ENCODE measurements at places on chromosomes 1 and 21.

- DNase-seq: no peak
Observed at GRCh38 chr1:207669528-207670009, 24.6 kb downstream of the CR1L start.

- peak; percentile 82 for DNase-seq
Observed at GRCh38 chr1:244918421-244919319, 54.3 kb upstream of the HNRNPU start.

DNA sequence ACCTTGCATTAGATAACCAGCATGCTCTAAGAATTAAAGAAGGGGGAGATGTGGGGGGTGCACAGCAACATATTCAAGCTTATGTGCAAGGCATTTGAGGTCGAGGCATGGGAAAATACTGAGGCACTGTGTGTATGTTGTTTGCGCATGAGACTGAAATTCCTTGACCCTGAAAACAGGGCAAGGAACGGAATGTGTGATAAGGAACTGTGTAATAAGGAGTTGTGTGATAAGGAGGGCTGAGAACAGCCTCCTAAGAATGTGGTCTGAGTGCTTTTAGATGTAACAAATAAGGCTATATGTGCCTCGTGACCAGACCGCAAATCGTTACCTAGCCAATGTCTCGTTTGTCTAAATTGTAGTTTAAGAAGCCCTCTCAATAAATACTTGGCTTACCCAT, 26.5 kb upstream of the ITLN1 start:
- DNase-seq: no peak

DNA sequence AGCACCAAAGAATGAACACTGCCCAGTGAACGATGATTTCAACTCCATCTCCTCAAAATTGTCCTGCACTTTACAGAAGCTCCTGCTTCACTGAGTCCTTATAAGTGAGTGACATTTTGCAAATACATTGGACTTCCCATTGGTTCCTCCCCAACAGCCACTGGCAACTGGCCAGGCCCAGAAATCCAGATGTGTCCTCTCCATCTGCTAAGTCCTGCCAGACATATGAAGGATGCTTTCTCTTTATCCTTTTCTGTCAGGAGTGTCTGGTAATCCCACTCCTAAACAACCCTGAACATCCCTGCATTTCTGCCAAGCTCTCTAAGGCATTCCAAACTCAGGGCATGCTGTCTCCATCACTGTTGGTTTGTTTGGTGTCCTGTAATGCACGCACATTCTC, 271.8 kb downstream of the RRAGC start:
- DNase-seq: no peak

DNA sequence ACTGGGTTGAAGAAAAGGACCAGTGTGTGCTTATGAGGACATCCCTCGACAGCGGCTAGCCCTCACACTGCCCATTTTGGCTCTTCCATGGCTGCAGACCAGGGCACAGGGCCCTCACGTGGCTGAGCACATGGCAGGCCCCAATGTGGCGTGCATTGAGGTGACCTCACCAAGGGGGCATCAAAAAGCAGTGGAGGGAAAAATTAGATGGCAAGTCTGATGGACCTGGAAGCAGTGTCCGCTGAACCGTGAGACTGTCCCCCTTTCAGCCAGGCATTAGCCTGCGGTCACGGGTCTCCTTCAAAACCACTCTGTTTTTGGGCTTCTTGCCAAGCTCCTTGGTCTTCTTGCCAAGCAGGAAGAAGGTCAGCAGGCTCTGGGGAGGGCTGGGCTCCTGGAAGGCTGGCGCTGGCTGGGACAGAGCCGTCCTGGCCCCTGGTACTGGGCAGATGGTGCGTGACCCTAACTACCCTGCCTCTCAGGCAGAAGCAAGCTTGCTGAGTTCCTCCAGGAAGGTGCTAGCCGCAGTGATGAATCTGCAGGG, 30.8 kb downstream of the TRIM67 start:
- no peak for DNase-seq

GRCh38 chr1:3501856-3502640, 47.6 kb downstream of the ARHGEF16 start:
- DNase-seq: no peak

GRCh38 chr1:151158326-151158725, 1.9 kb downstream of the TNFAIP8L2 start:
- DNase-seq: no peak

GRCh38 chr1:157115851-157116736, 16.5 kb upstream of the ETV3L start:
- no peak for DNase-seq

DNA sequence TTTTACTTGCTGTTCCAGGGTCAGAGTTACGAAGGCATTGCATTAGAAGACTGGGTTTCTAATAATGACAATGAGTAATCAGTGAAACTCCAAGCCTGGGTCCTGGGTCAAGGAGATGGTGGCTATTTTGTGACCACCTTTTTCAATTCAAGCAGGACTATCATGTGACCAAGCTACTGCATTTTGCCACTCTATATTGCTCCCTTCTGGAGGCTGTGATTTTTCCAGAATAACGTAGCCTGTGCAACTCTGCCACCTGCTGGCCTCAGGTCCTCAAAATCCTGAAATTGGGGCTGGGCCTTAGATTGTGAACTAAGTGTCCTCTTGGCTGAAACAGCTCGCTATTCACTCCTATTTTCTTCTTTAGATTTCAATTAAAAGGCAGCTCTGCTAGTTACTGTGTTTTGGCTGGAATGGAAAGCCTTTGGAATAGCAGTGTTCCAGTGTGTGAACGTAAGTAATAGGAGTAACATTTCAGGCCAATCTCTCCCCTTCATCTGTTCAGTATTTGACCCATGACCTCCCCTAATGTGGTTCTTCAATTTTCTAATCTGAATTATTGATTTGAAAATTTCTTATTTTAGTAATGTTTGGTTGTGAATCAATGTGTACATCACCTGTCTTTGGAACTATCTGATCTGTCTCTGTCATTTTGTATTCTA, 52.9 kb upstream of the CD46 start:
- DNase-seq: peak; percentile 26

GRCh38 chr1:188590641-188591040, 1761.9 kb downstream of the PLA2G4A start:
- DNase-seq: no peak

DNA sequence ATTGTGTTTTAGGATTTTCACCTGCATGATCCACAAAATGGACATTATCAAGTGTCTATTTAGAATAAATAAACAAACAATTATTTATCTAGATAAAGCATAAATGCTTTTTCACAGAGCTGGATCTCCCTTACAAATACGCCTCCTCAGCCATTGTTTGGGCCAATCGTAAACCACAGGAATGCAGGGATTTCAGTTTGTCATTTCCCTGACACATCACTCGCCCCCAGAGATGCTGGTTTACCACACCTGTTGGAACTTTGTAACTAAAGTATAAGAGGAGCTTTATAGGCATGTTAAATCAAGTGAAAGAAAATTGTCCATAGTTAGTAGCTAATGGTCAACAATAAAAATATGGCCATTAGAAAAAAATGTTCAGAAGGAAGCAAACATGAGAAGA, 40.3 kb downstream of the GPR88 start:
- no peak for DNase-seq

GRCh38 chr1:3504822-3505153, 50.3 kb downstream of the ARHGEF16 start:
- no peak for DNase-seq

DNA sequence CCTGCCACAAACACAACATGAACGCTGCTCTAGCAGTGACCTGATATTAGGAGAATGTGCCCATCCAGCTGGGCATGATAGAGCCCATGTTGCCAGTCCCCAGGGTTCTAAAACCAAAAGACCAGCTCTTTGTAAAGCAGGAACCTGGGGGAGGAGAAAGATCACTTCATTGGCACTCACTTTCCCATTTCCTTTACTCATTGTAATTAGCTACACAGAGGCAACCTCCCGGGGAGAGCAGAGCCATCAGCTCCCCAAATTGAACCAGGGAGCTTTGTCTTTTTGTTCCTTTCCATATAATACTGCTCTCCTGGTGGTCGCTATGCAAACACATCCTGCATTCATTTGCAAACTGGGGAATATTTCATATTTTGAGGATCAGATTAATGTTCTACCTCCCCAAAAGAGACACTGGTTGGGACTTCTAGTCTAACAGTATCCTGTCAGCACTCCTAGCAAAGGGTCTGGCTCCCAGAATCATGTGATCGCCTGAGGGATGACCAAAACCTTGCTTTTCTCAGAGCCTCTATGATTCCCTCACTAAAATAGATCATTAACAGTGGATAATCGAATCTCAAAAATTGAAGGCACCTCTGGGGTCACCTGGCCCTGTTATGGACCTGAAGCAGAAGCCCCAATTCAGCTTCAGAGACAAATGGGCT, 76.7 kb upstream of the CD1D start:
- DNase-seq: no peak

- DNase-seq: no peak
Observed at GRCh38 chr1:98086796-98087441, 166.1 kb upstream of the DPYD start.

- peak; percentile 19 for DNase-seq
Observed at GRCh38 chr1:156806512-156807440, 9.9 kb downstream of the SH2D2A start.

DNA sequence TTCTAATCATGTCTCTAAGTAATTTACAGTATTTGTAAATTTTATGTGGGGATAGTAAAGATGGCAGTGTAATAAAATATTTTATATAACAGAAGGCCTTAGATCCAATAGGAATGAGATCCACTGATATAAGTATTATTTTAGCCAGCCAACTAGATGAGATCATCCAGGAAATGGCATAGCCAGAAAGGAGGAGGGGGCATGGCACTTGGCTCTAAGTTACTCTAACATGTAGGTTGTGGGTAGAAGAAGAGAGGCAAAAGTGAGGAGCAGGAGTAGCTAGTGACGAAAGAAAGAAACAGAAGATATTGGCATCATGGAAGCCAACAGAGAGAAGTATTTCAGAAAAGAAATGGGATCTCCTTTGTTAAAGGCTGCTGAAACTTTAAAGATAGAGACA, 426.1 kb downstream of the PTPRC start:
- no peak for DNase-seq

GRCh38 chr1:193030280-193030679, 28.9 kb downstream of the UCHL5 start:
- no peak for DNase-seq

GRCh38 chr1:150875197-150876118, 941 bp downstream of the ARNT start:
- peak; percentile 13 for DNase-seq

DNA sequence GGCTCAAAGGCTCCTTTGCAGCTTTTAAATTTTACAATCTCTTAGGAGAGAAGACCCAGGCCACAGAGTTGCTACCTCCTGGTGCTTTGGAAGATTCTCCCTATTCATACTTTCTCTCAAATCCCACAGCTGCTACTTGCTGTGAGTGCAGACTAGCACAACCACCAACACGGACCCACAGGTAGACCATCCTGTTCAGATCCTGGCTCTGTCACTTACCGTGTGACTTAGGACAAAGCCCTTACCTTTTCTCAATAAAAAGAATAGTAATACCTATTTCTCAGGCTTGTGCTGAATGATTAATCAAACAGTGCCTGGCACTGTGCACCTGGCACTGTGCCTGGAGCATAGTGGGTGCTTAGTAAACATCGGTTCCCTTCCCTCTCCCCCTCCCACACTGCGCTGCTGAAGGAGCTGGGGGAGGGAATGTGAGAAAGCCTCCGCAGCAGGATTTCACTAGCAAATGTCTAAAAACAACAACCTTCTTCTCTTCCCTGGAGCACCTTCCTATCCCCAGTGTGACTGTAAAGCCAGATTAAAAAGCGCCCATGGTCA, 81.7 kb downstream of the PGM1 start:
- no peak for DNase-seq

All from CD4-positive, alpha-beta T cell treated with Interleukin-4 for 1 hour (primary cell).